AG09319 (cell line): ENCODE measurements at places on chromosomes 1 and 21.

DNA sequence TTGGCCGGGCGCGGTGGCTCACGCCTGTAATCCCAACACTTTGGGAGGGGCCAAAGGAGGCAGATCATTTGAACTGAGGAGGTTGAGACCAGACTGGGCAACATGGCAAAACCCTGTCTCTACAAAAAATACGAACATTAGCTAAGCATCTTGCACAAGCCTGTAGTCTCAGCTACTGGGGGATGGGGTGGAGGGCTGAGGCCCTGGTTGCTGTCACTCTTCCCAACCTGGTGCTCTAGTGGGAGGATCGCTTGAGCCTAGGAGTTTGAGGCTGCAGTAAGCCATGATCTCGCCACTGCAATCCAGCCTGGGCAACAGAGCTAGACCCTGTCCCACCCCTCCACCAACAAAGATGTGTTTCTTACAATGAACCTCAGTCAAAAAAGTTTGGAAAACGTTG, 2.8 kb downstream of the PHGDH start:
- no peak for DNase-seq

GRCh38 chr1:206859082-206859521, 6.3 kb upstream of the IL20 start:
- no peak for DNase-seq

- DNase-seq, result no peak
Measured at GRCh38 chr1:31064718-31065309, 703 bp downstream of the PUM1 start.

DNA sequence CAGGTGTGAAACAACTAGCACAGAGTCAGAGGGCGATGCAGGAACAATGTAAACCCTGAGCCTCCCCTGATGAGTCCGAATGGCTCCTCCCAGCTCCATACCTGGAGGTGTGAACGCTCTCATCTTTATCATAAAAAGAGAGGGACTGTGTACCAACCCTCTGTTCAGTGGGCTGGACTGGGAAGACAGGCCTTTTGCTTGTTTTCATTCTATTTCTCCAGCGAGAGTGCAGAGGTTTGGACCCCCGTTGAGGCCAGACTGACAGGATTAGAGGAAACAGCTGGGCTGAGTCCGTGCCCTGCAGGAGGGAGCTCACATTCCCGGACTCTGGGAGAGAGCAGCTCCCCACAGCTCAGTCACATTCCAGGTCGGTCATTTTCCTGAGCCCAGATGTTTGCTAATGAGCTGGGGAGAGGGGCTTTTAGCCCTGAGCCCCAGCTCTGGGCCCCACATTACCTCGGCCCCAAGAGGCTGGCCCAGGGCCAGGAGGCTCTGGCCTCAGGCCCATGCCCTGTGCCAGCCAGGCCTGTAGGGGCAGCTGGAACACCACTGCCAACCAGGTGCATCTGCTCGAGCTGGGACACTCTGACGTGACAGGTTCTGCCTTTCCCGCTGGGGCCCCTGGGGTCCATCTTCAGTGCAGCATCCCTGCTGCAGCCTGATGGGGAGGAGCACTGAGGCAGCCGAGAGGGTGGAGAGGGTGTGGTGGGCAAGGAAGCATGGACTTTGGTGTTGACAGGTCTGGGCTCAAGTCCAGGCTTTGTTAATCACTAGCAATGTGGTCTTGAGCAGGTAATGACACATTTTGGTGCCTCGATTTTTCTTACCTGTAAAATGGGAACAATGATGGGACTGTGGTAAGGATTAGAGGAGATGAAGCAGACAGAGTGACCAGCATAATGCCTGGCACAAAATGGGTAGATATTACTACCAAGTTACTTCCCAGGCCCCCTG, 3.5 kb upstream of the NBL1 start:
- DNase-seq, result no peak
